ENCODE measurements at places on chromosomes 1 and 21.

- no peak for DNase-seq
Observed at GRCh38 chr1:94865360-94865759, 45.2 kb downstream of the SLC44A3 start.

DNA sequence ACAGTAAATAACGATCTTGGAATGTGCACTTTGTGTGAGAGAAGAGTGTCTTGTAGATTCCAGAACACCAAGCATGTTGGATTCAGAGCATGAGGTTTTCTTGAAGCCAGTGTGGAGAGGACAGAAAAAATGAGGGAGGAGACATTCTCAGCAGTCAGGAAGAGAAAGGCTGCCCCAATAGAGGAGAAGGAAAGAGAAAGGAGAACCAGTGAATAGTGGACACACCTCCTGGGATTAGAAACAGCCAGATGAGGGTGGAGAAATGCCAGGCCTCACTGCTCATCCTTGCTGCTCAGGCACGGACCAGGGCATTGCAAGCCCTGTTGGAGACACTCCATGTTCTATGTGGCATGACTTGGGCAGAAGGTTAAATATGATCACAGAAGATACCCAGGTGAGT is 69.0 kb upstream of the KAZN start:
- no peak for DNase-seq

GRCh38 chr1:212635141-212635631 is 26.6 kb downstream of the ATF3 start:
- DNase-seq, result no peak

DNA sequence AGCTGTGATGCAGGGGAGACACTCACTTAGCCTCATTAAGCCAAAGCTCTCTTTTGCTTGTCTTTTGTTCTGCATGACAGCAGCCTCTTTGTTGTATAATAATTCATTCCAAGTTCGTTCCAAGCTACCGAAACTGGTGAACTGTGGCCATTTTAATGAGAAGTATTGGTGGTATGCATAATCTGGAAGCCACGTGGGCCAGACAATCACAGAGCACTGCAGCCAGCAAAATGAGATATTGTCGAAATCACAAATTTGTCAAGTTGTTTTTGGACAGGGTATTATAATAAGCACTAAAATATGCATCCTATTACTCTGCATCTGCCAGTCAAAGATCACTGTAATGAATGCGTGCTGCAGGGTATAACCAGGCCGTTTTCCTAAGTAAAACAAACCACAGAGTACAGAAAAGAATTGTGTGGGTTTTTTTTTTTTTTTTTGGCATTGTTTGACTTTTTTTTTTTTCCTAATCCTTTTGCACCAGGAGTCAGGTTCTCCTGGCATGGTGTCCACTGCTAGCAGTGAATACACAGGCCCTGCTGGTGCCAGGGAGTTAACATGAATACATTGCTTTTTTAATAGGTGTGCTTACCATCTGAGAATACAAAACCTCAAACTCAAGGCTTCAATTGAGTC is 423.9 kb downstream of the PTBP2 start:
- peak; percentile 28 for DNase-seq

- DNase-seq, result no peak
Observed at GRCh38 chr1:230072866-230073265, 5.8 kb downstream of the GALNT2 start.

All from amniotic stem cell (primary cell).